Effector CD4-positive, alpha-beta T cell (primary cell): ENCODE measurements at places on chromosomes 4 and X.

GRCh38 chrX:9598344-9598743 lies 133.5 kb downstream of the TBL1X start:
- no peak for DNase-seq

DNA sequence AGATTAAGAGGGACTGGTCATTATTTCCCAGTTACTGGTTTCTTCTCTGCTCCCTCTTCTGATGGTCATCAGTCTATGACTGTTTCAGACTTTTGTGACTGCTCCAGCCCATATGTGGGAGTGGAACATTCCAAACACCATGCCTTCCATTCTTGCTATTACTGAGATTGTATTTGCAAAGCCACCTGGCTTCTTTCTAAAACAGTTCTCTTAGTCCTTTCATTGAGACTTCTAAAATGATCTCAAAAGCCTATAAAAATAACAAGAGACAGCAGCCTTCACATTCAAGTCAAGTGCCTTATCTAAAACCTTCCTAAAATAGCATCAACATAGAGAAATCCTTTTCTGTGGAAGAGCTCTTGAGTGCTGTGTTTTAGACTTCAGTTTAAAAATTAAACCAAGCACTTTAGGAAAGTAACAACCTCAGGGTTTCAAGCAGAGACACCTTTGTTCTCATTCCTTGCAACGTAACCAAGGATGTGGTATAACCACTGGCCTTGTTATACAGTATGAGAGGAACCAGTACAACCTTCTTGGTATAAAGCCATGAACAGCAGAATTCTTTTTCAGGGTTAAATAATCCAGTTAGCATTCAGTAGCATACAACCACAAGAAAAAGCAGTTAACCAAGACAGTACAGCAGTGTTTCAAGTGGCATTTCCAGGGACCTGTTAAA lies 97.1 kb downstream of the NFKB1 start:
- no peak for DNase-seq

GRCh38 chr4:185513489-185514181 lies 21.7 kb downstream of the PDLIM3 start:
- DNase-seq, result no peak

DNA sequence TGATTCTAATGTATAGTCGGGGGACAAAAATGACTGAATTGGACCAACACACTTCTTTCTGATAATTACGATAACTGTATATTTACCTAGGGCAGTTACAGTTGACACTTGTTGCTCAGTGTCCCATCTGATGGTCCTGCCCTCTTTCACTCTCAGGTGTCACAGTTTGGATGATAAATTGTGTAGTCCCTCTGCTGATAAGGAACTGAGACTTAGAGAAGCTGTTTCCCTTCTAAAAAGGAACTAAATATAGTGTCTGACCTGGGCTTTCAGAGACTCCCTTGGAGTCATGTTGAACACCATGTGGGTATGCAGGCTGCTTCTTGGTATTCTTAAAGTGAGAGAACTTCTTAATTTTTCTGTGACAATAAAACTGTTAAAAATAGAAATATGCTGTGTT lies 23.7 kb upstream of the PNPLA4 start:
- DNase-seq, result no peak

- no peak for DNase-seq
Measured at GRCh38 chr4:66032571-66032970, 362.3 kb upstream of the EPHA5 start.

DNA sequence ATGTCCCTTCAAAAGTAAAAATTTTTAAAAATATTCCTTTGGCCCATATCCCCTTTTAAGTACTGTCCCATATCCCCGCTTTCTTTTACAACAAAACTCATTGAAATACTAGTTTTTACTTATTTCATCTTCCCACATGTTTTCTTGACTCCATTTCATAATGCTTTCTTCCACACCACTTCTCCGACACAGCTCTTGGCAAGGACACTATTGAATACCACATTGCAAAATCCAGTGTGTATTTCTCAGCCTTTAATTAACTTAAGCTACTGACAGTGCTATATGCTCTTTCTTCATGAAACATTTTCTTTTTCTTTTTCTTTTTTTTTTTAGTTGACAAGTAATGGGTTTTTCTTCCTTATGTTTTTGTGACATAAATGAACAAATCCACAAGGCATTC lies 28.8 kb downstream of the PRDM8 start:
- DNase-seq, result no peak

DNA sequence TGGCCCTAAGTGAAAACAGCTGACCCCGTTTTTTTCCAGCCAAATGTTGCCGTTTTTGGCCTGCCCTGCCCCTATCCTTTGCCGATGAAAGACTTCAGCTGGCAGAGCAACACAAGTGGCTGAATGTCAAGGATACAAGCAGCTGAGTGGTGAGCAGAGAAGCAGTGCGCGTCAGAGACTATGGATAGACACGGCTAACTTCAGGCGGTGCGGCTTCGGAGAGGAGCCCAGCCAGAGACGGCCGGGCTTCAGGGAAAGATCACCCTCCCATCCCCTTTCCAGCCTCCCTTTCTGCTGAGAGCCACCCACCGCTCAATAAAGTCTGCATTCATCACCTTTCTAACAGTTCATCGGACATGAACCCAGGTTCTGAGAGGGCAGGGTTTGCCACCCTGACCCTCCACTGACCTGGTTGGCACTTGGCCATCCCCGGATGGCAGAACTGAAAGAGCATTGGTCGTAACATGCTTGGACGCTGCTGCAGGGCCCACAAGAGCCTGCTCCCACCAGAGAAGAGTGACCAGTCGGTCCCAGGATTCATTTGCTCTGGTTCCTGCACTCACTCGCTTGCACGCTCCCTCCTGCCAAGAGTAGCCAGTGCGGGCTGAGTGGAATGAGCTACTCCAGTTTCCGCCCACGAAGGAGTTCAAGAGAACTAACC lies 125.8 kb downstream of the PPEF1 start:
- DNase-seq, result no peak

- no peak for DNase-seq
Measured at GRCh38 chr4:130576218-130576617, 1480.3 kb downstream of the C4orf33 start.

- no peak for DNase-seq
Measured at GRCh38 chrX:119885554-119886428, 9.9 kb upstream of the AKAP14 start.

GRCh38 chr4:120517966-120518365 lies 404.6 kb downstream of the PRDM5 start:
- DNase-seq, result no peak

DNA sequence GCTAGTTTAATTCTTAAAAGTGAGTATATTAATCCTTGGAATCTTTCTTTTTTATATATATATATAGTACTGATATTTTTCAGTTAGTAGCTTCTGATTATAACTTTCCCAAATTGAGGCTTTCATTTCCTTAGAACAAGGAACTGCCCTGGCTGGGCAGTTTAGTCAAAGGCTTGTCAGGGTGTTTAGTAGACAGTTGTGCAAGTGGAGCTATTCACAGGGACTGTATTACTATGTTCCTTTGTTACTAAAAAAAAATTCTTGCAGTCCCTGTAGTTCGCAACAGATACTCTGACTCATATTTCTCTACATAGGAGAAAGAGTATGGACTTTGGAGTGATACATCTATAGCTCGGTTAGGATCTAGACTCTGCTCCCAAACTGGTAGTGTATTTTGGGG lies 20.8 kb downstream of the USO1 start:
- no peak for DNase-seq

DNA sequence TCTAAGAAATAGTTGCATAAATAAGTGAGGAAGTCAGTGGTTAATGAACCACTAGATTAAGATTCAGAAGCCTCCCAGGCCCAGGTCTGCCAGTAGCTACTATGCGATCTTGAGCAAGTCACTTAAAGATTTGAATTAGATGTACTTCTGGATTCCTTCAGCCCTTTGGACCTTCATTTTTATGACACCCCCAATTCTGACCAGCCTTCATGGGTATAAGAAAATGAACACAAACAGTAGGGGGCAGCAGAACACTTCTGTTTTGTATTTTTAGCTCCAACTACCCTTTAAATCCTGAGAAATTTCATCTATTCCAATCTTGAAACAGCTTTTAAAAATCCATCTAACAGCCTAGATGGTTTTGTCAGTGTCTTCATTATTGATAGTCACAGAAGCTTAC lies 19.0 kb downstream of the TMEM47 start:
- no peak for DNase-seq

GRCh38 chr4:110012917-110013316 lies 100.2 kb downstream of the EGF start:
- no peak for DNase-seq

GRCh38 chr4:53014881-53015280 lies 152.8 kb downstream of the RASL11B start:
- DNase-seq, result no peak

- DNase-seq, result no peak
Measured at GRCh38 chr4:145531859-145532258, 50.2 kb downstream of the SMAD1 start.

GRCh38 chr4:161376275-161376674 lies 787.5 kb downstream of the FSTL5 start:
- DNase-seq, result no peak

GRCh38 chrX:22035236-22035635 lies 3.1 kb downstream of the PHEX start:
- no peak for DNase-seq

DNA sequence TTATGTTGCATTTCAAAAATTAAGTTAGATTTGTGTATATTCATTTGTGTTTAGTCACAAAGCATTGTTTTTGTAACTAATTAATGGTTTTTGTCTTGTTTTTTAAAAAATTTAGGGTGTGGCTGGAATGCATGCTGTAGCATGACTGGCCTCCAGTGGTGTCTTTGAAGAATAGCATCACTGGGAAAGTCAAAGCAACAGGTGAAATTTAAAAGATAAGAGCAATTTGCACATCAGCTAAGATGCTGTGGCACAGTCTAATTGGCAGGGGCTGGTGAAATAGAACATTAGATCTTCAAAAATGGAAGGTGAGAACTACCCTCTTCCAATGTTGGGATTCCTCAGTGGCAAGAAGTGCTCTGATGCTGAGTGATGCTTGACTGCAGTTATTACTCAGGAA lies 45.3 kb downstream of the ANK2 start:
- no peak for DNase-seq

DNA sequence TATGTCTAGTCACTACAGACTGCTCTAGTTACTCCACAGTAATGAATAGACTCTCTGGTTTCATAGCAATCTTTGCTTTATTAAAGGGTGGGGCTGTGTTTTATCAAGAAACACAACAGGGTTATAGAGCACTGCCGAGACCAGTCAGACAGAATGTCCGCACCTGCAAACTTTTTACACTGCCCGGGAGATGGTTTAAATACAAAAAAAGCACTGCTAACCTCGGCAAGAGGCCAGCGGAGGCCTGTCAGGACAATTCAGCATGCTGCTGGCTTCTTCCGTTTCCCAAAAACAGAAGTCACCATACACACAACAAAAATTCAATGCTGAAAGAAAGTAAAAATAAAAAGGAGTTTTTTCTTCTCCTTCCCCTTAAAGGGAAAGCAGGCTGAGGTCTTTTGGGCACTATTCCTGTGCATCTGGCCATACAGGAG lies 67.4 kb downstream of the IRF2 start:
- DNase-seq, result no peak

- no peak for DNase-seq
Measured at GRCh38 chrX:149979126-149979644, 40.9 kb upstream of the EOLA2 start.

- no peak for DNase-seq
Measured at GRCh38 chr4:57445686-57446085, 335.5 kb upstream of the IGFBP7 start.

- DNase-seq, result no peak
Measured at GRCh38 chr4:54378461-54378860, 149.4 kb downstream of the PDGFRA start.

DNA sequence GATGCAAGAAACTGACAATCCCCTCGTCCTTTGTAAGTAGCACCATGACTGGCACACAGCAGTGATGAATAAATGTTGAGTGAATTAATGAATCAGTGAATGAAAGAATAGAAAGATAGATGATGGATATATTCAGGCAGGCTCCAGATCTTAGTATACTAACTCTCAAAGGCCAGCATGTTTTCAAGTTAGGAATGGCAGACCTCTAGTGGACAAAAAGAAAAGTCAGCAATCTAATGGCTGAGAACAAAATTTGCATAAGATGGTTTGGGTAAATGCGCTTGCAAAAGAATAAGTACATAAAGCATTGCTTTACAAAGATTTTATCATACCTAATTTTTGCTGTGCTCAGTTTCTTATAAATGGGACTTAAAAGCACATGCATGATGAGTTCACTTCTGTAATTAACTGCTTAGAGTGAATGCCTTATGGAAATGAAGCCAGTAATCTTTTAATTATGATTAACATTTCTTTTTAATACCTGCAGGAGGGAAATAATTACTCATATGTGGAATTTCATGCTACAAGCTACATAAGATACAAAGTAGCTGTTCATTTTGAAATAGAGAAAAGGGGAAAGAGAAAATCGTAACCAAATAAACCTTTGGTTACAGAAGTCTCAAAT lies 126.9 kb upstream of the GPRIN3 start:
- no peak for DNase-seq

GRCh38 chr4:24645765-24646550 lies 61.6 kb upstream of the DHX15 start:
- no peak for DNase-seq

- no peak for DNase-seq
Measured at GRCh38 chrX:14073556-14073955, 43.9 kb upstream of the GEMIN8 start.

DNA sequence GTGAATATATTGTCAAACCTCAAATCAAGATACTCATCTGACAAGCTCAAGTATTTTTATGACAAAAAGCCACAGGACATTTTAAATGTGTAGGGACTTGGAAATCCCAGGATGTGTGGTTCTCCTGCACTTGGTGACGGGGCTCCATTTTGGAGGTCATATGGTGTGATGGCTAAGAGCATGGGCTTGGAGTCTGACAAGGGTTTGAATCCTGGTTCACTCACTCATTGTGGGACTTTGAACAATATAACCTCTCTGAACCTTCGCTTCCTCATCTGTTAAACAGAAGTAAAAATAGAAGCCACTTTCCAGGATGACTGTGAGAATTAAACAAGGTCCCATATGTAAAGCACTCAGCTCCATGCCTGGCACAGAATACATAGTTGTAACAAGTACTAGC lies 99.6 kb downstream of the SMIM20 start:
- no peak for DNase-seq

DNA sequence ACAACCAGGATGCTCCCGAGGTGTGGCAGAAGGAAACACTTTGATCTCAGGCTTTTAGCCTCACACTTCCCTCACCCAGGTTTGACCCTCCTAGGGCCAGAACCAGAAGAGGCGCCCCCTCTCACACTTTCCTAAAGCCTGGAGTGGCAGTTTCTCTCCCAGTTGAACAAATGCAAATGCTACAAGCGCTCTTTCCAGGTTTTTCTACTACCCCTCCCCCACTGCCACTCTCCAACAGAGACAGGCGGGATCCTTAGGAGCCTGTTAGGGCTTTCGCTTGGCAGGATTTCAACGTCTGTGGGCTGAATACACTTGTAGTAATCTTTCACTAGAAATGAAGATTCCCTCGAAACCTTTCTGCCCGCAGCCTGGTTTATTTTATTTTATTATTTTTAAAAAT lies 2.4 kb downstream of the TSC22D3 start:
- no peak for DNase-seq
